ENCODE measurements at places on chromosomes 7 and 10. TPM values are rescaled to one million over a fixed set of nuclear protein-coding genes. Genes with fewer than 3 reads are reported as not detected.

ZNF783 gene
- 5.8 TPM for total RNA-seq

MRPL43 gene
- 76.4 TPM for total RNA-seq

CRHR2 gene
- total RNA-seq: 0.05 TPM

CPA5 gene
- total RNA-seq: not detected

FXYD4 gene
- total RNA-seq: not detected

All from A549 treated with dexamethasone at 1 μM for 4 hours (cell line).